ENCODE measurements at places on chromosomes 7 and 10.
A peak's percentile ranks its signal among the peaks of the same experiment; 100 is the strongest.

GRCh38 chr10:69883310-69884023 is 81.8 kb downstream of the COL13A1 start:
- no peak for DNase-seq

DNA sequence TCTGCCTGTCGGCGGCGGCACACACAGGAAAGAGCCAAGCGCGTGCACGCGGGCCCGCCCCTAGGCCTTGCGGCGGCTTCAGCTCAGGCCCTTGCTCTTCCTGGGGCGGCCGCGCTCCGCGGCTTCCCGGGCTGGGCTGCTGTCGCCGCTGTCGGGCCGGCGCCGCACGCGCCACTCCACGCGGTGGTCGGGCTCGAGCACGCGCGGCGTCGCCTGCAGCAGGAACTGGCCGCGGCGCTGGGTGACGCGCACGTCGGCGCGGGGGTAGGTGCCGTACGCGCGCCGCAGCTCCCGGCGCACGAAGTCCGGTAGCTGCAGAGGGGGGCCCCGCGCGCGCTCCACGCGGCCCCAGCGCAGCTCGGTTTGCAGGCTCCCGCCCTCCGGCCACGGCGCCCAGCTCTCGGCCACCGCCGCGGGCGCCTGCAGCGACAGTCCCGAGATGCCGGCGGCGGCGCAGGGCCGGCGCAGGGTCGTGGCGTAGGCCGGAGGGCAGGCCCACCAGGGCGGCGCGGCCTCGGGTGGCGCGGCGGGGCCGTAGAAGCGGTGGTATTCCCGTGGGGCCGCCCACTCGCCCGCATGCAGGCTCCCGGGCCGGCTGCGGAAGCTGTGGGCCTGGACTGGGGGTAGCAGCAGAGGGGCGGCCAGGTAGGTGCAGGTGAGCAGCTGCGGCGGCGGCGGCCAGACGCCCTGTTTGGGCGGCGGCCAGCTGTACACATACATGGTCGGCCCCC is 804 bp downstream of the C10orf95 start:
- DNase-seq = peak; percentile 66

GRCh38 chr7:123747620-123748141 is 1.1 kb downstream of the WASL start:
- peak; percentile 19 for DNase-seq

DNA sequence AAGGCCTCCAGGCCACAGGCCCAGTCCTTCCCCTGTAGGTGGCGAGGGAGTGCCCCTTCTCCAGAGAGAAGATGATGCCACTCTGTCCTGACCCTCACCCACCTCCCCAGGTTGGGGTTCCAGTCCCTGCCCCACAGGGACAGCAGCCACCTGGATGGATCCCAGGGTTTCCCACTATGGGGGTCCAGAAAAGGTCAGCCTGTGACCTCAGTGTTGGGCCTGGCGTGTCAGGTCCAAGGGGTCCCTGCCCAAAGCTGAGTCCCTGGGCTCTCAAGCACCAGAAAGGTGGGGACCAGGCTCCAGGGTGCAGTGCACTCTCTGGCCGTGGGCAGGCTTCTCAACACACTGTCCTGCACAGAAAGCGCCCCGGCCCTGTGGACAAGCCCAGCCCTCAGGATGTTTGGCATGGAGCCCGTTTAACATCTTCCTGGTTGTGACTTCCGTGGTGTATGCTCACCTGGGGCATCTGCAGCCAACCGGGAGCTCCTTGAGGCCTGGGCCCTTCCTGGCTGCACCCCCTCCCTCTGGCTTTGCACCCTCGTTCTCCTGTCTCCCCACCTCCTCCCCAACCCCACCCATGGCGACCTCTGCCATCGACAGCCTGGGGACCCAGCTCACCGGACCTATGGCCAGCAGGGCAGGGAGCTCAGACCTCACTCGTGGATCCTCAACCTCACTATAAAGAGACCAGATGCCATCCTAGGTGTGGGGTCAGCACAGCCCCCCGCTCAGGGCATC is 58.3 kb upstream of the PPP2R2D start:
- DNase-seq = no peak

DNA sequence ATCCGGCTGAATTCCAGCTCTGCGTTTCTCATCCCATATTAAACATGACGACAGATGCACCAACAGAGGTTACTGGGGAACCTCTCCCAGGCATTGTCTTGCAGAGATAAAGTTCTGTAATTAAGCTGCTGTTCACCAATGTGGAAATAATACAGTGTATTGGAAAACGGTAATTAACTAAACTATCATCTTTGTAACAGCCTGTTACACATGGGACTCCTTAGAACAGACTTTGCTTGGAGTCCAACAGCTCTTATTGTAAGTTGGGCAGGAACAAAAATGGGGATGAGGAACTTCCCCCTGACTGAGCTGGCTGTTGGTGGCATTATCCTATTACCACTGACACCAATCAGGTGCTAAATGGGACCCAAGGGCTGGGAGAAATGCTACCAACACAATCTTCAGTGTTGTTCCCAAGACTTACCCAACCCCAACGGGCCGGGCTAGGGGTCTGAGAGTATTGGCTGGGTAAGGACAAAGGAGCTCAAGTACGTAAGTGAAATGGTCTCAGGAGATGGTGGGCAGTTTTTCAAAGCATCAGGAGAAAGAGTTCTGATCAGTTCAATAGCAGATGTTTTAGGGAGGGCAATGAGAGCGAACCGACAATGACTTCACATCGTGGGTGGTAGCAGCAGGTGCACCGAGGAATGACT is 759.4 kb downstream of the GRID1 start:
- DNase-seq = no peak

Measured in NCI-H187 (cell line).